ENCODE measurements at places on chromosomes 6 and 20.

DNA sequence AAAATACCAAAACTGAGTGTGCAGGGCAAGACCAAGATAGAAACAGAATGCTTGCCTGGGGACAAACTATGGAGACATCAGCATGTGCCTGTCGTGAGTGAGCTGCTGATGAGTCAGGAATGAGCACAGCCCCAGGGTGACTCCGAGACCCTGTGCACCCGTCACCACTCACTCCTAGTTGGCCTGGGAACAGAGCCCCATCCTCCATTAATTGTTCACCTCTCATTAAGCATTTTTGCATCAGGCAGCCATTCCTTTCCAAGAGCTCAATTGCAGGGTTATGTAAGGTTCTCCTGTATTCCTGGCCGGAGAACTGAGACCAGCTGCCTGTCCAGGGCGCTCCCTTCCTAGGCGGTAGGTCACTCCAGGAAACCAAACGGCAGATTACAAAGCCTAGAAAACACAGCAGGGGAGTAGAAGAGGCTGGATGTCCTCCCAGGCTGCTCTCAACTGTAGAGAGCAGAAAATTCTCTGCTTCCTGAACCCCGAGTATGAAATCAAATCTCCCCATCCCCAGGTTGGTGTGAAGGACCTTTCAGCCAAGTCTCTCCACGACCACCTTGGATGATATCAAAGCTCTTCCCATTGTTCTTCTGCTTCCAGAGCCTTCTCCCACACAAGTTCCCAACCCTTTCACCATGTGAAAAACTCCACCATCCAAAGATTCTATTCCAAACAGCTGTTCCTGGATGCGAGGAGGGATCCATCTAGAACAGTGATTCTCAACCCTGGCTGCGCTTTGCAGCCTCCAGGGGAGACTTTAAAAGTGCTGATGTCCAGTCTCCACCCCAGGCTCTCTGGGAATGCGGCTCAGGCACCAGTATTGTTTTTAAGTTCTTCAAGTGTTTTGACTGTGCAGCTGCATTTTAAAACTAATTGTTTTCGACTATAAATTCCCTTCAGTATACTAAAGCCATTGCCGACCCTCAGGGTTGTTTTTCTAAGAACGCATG is 532.6 kb upstream of the JARID2 start:
- DNase-seq = no peak

GRCh38 chr6:127641905-127642304 is 64.9 kb downstream of the C6orf58 start:
- DNase-seq = no peak

DNA sequence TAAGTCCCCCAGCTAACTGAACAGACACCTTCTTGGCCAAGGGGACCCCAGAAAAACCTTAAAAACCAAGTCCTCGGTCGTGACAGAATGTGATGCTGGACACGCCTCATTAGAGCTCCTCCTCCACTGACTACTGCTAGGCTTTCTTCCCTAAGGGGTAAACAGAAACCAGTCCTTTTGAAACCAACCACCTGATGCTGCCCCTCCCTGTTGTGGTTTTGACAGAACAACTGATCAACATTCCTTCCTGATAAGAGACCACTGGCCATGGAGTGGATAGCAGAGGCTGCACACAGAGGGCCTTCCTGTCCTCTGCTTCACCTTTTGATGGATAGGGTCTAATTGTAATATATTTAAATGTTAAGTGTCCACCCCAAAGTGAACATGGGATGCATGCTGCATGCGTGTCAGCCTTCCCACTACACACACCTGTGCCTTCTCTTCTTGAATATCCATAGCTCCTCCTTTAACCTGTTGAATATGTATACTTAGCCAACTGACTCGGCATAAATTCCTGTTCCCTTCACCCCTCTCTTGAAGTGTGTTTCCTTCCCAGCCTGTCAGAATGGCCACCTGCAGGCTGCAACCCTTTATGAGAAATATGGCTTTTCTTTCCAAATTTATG is 27.9 kb upstream of the SLC2A12 start:
- peak; percentile 3 for DNase-seq

GRCh38 chr6:16265351-16266341 is 27.3 kb downstream of the GMPR start:
- DNase-seq = no peak

DNA sequence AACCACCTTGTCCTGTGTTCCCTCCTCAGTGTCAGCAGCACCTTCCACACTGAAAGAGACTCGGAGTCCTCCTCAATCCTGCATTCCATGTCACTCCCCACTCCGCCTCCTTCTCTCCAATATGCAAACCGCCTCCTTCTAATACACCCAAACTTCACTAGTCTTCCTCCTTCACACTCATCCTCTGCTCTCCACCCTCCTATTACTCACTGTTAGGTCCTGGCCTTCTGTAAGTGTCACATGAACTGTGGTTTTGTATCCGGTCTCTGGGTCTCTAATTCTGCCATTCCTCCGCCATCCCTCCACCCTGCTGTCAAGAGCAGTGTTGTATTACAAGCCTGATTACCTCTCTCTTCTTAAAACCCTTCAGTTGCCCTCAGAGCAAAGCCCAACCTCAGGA is 200.5 kb upstream of the CDYL start:
- DNase-seq = no peak

GRCh38 chr20:37649676-37650370 is 44.0 kb upstream of the CTNNBL1 start:
- no peak for DNase-seq

- DNase-seq = no peak
These were observed 297.0 kb downstream of the TAF4 start for GRCh38 chr20:61768571-61769285.

GRCh38 chr20:58405504-58406291 is 16.7 kb downstream of the VAPB start:
- DNase-seq = no peak

DNA sequence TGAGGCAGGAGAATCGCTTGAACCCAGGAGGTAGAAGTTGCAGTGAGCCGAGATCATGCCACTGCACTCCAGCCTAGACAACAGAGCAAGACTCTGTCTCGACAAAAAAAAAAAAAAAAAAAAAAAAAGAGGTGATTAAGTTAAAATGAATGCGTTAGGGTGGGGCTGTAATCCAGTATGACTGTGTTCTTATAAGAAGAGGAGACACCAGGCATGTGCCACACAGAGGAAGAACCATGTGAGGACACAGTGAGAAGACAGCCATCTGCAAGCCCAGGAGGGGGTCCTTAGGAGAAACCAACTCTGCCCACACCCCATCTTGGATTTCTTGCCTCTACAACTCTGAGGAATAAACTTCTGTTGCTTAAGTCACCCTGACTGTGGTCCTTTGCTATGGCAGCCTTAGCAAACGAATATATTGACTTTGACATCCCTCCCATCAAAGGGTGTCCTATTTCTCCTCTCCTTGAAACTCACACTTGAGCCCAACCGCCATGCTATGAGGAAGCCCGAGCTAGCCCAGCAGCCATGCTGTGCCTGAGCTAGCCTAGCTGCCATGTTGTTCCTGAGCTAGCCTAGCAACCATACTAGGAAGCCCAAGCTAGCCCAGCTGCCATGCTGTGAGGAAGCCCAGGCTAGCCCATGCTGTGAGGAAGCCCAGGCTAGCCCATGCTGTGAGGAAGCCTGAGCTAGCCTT is 15.8 kb upstream of the PPP1R16B start:
- DNase-seq = no peak

DNA sequence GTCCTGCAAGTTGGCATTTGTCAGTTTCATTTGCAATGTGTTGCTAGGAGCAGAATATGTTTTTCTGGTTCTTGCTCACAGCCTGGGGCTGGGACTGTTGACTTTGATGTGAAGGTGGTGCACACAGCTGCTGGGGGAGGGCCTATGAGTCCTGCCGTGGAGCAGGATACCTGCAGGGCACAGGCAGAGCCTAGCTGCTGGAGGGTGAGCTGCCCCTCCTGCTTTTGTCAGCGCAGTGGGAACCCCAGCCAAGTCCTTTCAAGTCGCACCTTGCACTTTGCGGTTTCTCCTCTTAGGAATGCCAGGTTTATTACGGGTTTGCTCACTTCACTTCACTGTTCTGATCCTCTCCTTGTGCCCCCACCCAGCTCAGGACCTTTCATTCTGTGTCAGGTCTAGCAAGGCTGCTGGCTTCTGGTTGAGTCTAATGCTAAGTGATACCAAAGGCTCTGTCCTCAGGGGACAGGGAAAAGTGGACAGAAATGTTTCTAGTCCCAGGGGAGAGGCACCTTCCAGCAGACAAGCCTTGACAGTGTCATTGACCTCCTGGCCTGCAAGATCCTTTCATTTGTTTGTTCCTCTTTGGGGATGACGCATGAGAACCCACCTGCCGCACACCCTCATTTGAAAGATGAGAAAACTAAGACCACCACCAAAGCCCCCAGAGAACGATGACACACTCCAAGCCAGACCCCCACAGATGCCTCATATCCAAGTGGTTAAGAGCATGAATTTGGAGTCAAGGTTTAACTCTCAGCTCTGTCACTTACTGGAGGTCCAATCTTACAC is 2.7 kb upstream of the SPO11 start:
- no peak for DNase-seq

DNA sequence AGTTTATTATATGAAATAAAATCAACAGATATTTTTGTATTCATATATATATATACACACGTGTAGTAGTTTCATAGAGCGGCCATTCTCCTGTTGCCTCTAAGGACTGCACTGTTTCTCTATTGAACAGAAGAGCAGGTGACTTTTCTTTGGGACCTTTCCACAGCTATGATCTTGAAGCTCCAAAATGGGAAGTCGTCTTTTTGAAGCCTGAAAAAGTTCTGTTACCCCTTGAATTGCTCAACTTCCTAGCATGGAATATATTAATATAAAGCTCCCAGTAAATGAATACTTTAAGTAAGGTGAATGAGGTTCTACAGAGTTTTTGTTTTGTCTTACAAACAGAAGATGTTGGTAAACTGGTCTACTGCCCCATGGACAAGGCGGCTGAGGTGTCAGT is 42.2 kb upstream of the ADTRP start:
- no peak for DNase-seq

- no peak for DNase-seq
These were observed 45.0 kb downstream of the NT5E start for GRCh38 chr6:85494547-85495536.

- DNase-seq = no peak
These were observed 52.0 kb downstream of the ECT2L start for GRCh38 chr6:138847884-138848283.

GRCh38 chr6:127120787-127121636 is 2.5 kb downstream of the RSPO3 start:
- DNase-seq = peak; percentile 46

DNA sequence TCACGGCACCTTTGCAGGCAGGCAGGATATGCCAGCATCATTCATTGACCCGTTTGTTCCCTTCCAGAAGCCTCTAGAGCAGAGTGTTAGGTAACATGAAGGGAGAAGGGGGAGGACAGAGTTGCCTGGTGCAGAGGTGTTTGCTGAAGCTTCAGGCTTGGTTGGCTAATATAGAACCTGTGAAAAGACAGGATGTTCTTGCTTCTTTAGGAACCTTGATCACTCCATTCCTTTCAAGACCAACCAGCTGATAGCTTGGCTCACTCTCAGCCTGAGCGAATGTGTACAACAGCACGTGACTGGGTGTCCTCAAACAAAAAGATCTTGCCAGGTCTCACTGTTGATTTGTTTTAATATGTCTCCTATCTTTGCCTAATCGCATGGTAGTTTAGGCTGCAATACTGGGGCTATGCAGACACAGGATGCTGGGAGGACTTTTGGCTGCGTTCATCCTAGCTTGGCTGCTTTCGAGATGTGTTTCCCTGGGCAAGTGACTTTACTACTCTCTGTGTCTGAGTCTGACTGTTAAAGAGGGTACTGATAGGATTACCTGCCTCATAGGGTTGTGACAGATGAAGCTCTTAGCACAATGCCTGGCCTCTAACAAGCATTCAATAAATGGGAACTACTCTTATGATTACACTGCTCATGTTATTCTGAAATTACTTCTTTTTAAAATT is 16.0 kb downstream of the SHLD1 start:
- no peak for DNase-seq

DNA sequence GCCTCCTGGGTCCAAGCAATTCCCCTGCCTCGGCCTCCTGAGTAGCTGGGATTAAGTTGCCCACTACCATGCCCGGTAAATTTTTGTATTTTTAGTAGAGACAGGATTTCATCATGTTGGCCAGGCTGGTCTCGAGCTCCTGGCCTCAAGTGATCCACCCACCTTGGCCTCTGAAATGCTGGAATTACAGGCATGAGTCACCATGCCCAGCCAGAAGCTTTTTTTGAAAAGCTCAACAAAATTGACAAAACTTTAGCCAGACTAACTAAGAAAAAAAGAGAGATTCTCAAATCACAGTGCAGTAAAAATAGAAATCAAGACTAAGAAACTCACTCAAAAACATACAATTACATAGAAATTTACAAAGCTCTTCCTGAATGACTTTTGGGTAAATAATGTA is 420.6 kb downstream of the COL12A1 start:
- DNase-seq = no peak

DNA sequence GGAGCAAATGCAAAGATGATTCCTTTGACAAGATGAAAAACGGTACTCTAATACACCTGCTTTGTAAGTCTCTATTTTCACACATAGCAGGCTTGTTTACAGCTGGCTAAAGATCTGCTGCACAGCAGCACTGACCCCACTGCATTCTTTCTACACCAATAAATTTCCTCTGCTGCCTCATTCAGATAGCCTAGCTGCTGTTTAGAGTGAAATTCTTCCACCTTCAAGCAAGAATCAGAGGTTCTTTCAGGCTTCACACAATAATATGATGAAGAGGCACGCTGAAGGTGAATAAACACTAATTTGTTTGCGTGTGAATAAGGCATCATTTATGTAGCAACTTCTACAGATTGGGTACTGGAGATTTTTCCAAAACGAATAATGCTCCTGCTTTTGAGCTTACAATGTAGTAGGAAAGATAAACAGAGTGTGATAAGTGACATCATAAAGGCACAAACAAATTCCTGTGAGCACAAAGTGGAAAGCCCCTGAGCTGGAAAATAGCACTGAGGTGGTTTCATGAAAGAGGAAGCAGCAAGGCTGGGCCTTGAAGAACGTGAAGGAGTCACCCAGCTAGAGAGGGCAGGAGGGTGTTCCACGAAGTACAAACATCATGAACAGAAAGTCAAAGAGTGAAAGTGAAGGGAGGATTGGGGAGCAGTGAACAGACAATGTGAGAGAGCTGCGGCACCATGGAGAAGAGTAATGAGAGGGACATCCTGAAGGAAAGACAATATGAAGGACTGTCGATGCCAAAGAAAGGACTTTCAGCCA is 543.4 kb downstream of the CD83 start:
- peak; percentile 53 for DNase-seq

Measured in CD4-positive, alpha-beta T cell treated with Interleukin-17A for 1 hour (primary cell).